ENCODE measurements at places on chromosomes 6 and 20.

DNA sequence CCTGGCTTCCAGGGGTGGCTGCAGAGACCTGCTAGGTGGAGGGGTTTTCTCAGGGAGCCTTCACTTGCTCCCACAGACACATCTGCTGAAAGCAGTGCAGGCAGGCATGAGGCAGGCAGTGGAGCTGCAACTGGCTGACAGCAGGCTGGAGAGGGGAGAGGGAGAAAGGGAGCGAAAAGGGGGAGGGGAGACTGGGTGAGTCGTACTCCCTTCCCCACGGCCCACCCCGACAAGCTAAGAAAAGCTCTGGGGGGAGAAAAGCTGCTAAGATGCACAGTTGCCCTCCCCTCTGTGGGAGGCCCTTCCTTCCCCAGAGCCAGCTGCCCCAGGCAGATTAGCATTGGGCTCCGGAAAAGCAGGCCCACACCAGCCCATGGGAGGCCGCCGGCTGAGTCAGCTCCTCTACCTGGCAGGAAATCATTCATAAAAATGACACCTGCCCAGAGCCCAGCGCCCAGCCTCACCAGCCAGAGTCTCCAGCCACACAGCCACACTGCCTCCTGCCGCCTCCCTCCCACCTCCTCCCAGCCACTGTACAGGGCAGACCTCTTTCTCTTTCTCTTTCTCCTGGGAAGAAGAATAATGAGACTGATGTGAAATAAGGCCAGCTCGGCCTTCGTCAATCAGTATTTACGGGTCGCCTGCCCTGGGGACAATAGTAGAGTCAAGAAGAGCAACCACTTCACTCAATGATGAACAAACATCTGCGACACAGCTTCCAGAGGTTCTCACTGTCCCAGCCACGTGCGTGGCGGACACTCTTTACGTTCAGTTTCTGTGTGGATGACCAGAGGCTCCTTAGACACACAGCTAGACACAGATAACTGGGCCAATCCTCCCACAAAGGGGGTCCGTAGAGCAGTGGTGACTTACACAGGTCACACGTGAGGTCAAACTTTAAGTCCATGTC is 7.7 kb upstream of the C20orf203 start:
- no peak for DNase-seq

- DNase-seq: no peak
Measured at GRCh38 chr6:132192631-132193030, 208.6 kb downstream of the MOXD1 start.

- DNase-seq: no peak
Measured at GRCh38 chr20:32019563-32020463, 9.6 kb downstream of the CCM2L start.

DNA sequence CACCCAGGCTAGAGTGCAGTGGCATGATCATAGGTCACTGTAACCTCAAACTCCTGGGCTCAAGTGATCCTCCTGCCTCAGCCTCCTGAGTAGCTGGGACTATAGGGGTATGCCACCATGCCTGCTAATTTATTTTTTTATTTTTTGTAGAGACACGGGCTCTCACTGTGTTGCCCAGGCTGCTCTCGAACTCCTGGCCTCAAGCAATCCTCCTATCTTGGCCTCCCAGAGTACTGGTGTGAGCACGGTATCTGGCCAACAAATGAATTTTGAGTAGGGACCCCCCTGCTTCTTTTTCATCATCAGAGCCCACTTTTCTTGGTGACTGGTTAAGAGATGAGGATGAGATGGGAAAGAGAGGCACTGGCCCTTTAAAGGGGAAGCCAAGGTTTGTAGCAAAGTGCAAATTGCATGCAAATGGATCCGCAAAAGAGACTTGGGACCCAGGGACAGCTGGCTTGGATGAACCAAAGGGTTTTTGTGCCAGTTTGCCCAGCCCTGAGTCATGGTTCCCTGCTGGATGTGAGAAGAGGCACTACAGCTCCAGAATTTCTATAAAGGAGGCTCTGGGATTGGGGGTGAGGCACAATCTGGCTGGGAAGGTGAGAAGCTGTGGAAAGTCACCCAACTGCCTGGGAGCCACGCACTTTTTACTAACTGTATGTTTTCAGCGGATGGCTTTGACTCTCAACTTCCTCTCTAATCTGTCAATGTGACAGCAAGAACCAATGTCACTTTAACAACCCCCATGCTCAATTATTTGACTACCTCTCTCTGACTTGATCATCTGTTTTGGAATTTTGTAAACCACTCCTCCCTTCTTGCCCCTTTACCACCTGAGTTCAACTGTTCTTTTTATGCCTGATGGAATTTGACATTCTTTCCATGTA is 58.7 kb upstream of the RNF24 start:
- no peak for DNase-seq

DNA sequence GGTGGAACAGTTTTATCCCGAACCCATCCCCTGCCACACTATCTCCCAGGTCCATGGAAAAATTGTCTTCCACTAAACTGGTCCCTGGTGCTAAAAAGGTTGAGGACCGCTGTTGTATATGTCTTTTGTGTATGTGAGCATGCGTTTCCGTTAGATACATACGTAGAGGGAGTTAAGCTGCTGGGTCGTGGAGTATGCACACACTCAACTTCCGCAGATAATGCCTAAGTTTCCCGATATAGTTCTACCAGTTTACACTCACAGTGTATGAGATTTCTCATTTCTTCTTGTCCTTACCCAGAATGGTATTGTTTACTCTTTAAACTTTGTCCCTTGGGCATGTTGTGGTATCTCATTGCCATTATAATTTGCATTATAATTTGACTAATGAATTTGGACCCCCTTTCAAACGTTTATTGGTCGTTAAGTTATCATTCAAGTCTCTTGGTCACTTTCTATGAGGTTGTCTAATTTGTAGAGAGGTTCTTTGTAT is 50.5 kb upstream of the SCAF8 start:
- no peak for DNase-seq
